ENCODE measurements at places on chromosomes 11 and 22.

GRCh38 chr11:11976481-11977127 is 31.8 kb downstream of the DKK3 start:
- no peak for DNase-seq

GRCh38 chr11:92707173-92707619 is 262.3 kb upstream of the MTNR1B start:
- DNase-seq, result no peak

DNA sequence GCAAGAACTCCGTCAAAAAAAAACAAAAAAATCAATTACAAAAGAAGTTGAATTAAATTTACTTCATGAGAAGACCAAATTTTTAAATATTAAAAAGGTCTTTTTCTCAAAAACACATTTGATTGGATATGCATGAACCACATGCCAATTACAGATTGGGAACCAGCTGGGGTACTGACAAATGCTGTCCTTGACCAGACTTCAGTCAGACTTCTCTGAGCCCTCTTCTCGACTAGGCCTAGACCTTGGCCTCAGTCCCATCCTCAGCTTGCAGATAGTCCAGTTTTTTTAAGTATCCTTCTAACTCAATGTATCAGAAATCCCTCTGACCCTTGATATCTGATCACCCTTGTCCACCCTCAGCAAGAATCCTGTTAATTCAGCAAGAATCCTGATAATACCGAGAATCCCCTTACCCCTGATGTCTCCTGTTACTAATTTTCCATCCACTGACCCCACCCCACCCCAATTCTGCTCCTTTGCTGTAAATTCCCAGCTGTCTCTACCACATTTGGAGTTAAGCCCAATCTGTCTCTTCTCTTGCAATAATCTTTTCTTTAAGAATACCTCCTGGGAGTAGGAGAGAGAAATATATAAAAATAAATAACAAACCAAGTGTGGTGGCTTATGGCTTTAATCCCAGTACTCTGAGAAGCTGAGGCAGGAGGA is 30.9 kb downstream of the OR4D9 start:
- no peak for DNase-seq

GRCh38 chr11:37506531-37506930 is 908.5 kb upstream of the RAG2 start:
- DNase-seq, result no peak

- DNase-seq, result no peak
These were observed 125.0 kb upstream of the NARS2 start for GRCh38 chr11:78699609-78700135.

DNA sequence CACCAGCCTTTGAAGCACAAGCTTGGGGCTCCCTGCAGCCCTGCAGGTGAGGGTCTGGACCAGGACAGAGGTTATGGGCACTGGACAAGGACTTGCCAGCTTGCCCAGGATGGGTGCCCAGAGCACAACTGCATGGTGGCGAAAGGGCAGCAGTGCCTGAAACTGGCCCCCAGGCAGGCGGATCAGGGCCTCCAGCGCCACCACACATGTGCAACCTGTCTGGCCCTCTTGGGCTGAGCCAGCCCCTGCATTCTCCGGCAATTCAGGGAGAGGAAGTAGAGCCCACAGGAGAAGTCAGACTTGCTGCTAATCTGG is 18.8 kb downstream of the MB start:
- DNase-seq, result no peak

GRCh38 chr11:35526370-35526792 is 965 bp upstream of the PAMR1 start:
- DNase-seq, result peak; percentile 34

DNA sequence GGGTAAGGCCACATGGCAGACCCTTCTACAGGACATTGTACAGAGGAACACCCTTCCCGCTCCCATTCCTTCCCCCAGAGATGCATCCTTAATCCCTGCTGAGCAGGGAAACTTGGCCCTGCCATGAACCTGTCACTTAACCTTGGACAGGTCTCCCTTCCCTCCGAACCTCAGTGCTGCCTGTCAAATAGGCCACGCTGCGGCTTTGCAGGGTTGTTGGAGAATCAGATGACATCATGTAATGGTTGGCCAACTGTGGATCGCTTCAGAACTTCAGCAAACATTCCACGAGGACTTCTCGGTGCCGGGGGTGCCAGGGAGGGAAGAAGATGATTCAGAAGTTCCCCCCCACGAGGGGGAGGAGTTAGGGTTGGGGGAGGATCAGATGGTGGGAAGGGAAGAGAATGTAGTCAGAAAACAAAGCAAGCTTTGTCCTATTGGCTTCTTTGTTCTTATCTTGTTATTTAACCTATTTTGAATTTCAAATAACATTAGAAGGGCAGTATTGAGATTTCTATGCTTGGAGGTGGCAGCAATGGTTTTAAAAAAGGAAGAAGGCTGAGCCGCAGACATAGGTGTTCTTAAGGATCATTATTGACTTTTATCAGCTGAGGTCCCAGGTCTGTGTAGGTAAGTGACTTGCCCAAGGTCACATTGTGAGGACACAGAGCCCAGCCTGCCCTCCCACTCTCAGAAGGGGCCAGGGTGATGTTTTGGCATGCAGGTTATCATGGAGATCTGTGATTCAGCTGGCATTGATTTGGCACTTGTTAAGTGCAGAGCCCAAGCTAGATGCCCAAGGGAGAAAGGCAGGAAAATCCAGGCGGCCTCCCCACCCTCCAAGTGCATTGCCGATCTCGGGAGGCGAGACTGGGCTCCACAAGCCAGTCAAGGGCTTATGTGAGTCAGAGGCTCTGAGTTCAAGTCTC is 3.1 kb downstream of the CDC42EP1 start:
- peak; percentile 94 for DNase-seq

- peak; percentile 91 for DNase-seq
These were observed 716 bp upstream of the DDB2 start for GRCh38 chr11:47213950-47214565.

DNA sequence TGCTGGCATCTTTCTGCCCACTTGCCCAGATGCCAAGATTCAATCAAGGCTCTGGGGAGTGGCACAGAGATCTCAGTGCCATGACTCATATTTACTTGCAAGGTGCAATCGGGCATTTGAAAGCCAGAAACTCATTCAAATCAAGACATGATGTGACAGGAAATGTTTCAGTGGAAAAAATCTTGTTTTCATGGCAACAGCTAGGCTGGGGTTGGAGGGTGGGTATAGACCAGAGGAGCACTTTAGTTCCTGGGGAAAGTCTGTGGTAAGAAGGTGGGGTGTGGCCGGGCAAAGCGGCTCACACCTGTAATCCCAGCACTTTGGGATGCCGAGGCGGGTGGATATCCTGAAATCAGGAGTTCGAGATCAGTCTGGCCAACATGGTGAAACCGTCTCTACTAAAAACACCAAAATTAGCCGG is 1.2 kb downstream of the MAJIN start:
- no peak for DNase-seq

Data from AG10803 (cell line).